ENCODE measurements at places on chromosomes 1 and 21.

GRCh38 chr1:176826265-176826664, 338.2 kb downstream of the ASTN1 start:
- DNase-seq: no peak

DNA sequence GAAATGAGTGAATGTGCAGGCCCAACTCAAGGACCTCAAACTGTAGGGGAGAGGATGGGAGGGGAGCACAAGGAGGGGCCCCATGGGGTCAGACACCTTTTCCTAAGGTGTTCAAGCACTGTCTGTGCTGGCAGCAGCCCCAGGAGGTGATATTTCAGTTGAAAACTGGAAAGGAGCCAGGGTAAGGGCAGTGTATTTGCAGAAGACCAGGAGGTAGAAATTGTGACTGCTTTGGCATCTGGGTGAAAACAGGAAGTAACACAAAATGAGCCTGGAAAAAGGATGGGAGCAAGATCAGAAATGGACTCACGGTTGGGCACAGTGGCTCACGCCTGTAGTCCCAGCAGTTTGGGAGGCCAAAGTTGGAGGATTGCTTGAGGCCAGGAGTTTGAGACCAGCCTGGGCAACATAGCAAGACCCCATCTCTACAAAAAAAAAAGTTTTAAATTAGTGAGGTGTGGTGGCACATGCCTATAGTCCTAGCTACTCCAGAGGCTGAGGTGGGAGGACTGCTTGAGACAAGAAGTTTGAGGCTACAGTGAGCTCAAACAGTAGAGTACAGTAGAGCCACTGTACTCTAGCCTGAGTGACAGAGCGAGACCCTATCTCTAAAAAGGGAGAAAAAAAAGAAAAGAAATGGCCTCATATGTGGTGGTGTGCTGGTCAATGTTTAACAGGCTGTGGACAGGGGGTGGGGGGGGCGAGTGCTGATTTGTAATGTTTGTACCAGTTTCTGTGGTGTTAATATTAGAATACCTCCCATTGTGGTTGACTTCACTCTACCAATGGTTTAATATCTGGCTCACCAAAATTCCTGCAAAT, 76.2 kb upstream of the ANGPTL1 start:
- DNase-seq: no peak

DNA sequence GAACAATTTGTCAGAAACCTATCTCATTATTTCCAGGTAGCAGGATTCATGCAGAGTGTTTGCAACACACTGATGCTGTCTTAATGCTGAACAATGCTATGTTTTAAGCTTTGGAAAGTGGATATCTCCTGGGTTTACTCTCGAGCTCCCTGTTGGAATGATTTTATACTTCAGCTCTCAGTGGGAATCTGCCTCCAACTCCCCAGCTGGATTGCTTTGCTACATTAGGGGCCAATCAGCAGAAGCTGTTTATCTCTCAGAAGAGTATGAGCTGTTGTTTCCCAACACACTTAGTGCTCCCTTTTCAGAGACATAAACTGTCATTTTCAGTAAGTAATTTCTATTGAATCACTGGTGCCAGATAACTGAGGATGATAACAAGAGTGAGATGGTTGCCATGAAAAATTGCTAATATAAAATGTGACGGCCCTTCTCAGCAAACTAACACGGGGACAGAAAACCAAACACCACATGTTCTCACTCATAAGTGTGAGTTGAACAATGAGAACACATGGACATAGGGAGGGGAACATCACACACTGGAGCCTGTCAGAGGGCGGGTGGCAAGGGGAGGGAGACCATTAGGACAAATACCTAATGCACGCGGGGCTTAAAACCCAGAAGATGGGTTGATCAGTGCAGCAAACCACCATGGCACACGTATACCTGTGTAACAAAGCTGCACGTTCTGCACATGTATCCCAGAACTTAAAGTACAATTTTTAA, 265.9 kb upstream of the RUNX1 start:
- DNase-seq: no peak

DNA sequence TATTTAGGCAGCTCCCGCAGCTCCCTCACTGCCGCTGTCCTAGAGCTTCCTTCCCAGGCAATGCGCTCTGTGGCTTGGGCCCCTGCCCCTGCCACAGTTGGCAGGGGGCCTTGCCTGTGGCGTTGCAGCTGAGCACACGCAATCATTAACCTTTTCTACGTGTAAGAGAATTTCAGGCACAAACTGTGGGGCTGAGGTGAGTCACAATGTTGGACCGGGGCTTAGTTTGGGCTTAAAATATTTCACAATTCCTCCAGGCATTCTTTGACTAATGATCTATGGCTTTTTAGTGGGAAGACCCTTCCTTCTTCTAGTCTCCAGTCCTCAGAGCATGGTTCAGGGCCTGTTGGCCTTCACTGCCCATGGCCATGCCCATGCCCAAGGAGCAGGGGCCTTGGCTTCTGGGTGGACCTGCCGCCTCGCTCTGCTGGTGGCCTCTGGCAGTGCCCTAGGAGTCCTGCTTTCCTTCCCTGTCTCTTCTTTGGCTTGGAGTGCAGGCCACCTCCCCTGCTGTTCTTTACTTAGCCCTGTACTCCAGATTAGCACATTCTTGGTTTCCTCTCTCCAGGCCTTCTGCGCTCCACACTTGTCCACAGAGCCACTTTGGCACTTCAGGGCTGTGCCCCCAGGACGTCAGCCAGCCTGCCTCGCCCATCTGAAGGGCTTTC, 39.2 kb downstream of the MAPKAPK2 start:
- no peak for DNase-seq

DNA sequence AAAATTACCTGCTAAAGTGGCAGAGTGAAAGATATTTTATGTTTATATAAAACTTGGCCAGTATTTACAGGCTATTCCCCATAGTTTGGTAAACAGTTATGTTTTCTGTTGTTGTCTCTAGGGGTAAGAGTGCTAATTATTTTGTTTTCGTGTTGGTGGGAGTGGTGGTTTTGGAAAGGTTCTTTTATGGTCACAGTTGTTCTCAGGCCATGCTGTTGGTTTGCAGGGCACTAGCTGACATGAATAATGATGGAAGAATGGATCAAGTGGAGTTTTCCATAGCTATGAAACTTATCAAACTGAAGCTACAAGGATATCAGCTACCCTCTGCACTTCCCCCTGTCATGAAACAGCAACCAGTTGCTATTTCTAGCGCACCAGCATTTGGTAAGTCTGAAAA, 92.5 kb downstream of the ITSN1 start:
- DNase-seq: no peak

DNA sequence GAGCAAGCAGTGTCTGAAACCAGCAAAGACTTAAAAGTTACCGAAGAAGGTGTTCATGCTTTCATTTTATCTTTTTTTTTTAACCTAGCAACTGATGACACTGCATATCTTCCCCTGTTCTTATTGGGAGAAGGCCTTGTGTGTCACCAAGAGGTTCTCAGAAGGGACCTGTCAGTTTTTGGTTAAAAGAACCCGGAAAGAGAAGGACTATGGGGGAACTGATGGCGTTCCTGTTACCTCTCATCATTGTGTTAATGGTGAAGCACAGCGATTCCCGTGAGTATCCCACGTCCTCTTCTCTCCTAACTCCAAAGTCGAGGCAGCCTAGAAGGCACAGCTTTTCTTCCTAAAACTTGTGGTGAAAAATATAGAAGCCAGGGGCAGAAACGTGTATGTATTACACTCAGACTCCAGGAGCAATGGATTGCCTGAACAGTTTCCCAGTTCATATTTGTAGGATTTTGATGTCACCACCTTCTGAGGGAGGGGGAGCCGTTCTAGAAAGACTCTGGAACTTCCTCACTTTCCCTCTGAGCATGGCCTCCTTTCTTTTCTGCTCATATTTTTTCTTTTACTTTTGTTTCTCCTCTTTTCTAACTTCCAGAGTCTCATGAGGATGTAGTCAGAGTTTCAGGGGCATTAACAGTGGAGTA, at the start of gene MR1:
TSS of gene MR1 (plus strand) at position 185 of the 653 bp plus-strand sequence. CDS start at position 210, 25 bp downstream.
- DNase-seq: no peak

- peak; percentile 12 for DNase-seq
These were observed 7.3 kb downstream of the GNG4 start for GRCh38 chr1:235642011-235642942.

- no peak for DNase-seq
These were observed 5.0 kb upstream of the PDC start for GRCh38 chr1:186465946-186466345.

- DNase-seq: no peak
These were observed 37.2 kb upstream of the DDAH1 start for GRCh38 chr1:85502171-85502570.

DNA sequence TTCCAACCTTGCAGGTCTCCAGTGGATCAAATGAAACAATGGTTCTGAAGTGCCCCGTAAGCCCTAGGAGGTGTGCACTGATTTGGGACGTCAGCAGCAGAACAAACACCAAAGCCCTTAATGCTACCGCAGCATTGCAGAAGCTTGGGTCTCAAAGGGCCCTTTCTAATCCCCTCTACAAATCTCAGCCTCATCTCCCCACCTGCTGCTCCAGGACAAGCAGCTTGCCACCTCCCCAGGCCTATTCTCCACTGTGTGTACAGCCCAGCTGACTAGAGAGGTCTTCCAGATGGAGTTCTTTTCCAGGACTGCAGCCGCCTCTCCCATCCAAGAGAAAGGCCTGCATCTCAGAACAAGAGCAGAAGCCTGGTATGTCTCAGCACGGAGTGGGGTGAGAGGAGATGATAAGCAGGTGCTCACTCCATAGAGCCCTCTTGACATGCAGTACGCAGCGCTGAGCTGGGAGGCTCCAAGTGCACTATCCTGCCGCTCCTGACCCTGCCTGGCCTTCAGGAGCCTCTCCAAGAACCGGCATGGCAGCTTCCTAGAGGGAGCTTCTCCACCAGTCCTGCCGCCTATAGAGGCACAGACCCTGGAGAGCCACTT, 46.3 kb downstream of the MRPL37 start:
- DNase-seq: no peak

- DNase-seq: peak; percentile 67
These were observed 6.8 kb downstream of the JMJD4 start for GRCh38 chr1:227728059-227728891.

- DNase-seq: no peak
These were observed 176.7 kb downstream of the LYPLAL1 start for GRCh38 chr1:219350172-219350931.

GRCh38 chr1:225777583-225778336, at the start of gene SRP9:
Gene SRP9, plus strand, starts transcription at chr1:225777826. Its CDS starts 115 bp downstream, at chr1:225777941.
- peak; percentile 97 for DNase-seq

GRCh38 chr1:84146411-84147032, 2.5 kb downstream of the PRKACB start:
- no peak for DNase-seq

DNA sequence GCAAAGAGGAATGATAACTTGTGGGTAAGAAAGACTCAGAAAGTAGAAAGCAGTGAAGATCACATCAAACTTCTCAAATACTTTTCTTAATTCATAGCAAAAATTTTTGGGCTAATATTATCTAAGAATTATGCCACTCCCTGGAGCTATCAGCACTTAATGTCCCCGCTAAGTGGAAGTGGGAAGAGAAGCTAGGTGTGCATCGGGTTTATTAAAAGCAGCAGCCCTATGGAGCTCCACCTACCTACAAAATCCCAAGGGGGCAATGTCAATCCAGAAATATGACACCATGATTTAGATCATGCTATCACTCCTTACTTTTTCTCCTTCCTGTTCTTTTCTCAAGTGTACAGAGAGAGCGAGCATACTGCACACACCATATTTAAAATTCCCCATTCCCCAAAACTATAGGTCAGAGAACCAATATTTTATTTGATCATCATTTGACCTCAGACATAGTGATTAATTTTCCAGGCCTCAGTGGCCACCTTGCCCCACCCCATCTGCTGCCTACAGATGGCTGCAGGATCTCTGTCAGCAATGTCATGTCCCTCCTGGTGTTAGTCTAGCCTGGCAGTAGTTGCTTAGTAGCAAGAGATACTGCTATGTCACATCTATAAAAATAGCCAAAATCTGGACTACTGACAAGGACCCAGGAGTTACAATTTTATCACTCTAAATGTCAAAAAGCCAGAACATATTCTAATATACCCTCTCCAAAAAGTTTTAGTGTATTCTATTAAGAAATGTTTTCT, 66.6 kb downstream of the MAP3K21 start:
- DNase-seq: no peak

- DNase-seq: no peak
These were observed 83.9 kb downstream of the MAST2 start for GRCh38 chr1:45887156-45887842.

DNA sequence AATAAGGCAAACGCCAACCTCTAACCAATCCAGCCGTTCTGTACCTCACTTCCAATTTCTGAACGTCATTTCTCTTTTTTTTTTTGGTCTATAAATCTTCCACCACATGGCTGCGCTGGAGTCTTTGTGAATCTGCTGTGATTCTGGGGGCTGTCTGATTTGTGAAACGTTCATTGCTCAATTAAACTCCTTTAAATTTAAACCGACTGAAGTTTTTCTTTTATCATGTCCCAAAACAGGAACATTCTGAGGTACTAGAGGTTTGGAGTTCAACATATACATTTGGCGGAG, 65.5 kb upstream of the BACH1 start:
- DNase-seq: no peak

GRCh38 chr21:29308456-29308783, 9.7 kb downstream of the BACH1 start:
- no peak for DNase-seq

GRCh38 chr1:180353945-180354344, 123.9 kb downstream of the LHX4 start:
- DNase-seq: no peak

DNA sequence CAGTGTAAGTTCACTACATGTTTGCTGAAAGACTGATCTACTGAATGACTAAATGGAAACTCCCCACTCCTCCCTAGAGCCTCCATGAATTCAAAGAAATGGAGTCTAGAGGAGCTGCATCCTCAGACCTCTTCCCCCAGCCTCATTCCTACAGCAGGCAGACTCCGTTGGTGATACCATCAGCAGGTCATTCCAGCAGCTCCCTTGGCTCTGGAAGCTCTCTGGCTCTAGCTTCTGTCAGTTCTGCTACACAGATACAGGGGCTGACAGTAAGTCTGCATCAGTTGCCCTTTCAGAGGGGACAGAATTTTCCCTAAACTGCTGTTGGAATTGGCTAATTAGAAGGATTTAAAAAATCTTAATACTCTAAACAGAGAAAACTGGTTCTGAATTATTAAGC, 31.7 kb upstream of the DMRTA2 start:
- DNase-seq: no peak

DNA sequence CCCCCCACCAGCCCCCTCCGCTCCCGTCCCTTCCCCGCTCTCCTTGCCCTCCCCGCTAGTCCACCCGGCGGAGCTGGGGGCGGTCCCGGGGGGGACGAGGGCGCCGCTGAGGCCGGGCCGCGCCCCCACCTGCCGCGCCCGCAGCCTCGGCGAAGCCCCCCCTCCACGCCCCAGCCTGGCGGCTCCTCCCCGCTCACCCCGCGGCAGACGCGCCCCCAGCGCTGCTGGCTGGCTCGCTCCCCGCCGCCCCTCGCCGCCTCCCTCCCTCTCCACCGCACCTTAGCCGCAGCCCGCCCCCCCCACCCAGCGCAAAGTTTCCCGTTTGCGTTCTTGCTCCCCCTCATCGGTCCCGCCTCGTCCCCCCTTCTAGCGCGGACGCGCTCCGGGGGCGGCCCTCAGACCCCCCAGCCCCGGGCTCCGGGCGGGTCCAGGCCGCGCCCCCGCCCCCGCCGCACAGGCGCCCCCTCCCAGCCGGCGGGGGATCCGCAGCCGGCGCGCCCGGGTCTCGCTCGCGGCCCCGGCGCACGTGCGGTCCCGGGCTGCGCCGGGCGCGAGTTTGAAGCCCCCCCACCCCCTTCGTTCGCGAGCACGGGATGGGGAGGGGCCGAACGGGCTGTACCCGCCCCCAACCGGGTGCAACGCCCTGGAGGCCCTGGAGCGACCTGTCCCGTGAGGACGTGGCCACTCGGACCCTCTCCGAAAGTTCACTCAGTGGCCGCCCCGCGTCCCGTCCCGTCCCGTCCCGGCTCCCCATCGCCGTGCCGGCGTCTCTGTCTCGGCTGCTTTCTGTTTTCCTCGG, 623 bp downstream of the PTPRF start:
- peak; percentile 6 for DNase-seq

GRCh38 chr1:12475530-12475934, 142.5 kb downstream of the DHRS3 start:
- no peak for DNase-seq

All from effector CD8-positive, alpha-beta T cell (primary cell).